ENCODE measurements at places on chromosomes 2 and 18.

DNA sequence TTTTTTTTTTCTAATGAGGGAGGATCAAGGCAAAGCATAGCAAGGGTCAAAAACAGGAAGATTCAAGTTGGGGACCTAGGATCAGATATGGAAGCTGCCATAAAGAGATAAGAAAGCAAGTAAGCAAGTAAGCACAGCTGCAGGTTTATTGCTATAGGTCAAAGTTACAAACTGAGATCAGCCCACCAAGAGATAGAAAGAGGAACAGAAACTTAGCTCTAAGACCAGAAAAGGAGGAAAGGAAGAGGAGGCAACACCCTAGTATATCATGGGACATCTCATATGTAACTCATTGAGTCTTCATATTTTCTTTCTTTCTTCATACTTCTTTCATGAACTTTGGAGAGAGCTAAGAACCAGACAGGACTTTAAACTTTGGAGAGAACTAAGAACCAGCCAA, 295.9 kb upstream of the CRIM1 start:
- DNase-seq, result no peak

GRCh38 chr2:56680971-56681631, 497.3 kb downstream of the CCDC85A start:
- DNase-seq, result no peak

- DNase-seq, result no peak
Observed at GRCh38 chr2:167651406-167652151, 595.8 kb downstream of the STK39 start.

GRCh38 chr18:35524226-35524625, 26.5 kb upstream of the INO80C start:
- DNase-seq, result no peak

DNA sequence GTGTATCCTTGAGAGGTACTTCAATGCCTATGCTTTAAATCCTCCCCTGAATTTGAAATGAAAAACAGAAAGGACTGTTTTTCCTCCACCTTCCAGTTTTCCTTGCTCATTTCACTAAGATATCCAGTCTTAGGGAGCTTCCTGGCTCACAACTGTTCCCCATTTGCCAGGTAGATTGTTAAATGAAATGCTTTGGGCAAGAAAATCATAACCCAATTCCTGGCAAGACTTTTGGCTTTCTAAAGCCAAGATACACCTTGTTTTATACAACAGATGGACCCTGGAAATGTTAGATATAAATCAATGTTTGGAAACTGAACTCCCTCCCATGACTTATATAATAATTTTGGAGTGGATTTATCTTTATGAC, 3.6 kb upstream of the CHMP3 start:
- DNase-seq, result no peak

DNA sequence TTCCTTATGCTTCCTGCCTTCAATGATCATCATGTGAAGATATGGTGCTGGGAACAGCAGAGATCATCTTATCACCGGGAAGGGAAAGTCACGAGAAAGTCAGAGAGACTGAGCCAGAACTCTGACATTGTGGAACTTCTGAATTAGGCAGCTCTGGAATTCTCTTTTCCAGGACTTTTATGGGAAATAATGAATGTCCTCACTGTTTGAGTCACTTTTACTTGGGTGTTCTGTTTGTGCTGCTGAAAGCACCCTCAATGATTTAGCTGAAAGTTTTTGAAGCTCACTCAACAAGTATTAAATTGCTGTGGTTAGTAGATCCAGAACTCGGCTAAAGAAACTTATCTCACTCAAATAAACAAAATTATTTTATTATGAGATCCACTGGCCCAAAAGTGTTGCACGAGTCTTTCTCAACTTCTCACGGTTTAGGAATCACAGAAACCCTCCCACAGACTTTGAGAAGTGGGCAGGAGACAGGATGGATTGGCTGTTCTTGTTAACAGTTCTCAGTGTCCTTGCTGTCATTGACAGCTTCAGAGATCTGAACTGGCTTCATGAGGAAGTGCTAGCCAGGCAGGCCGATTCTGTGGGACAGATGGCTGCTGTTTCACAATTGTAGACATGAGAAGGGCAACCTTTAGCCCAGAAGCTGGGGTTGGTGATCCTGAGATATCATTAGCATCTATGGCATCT, 26.4 kb upstream of the ATRAID start:
- no peak for DNase-seq

DNA sequence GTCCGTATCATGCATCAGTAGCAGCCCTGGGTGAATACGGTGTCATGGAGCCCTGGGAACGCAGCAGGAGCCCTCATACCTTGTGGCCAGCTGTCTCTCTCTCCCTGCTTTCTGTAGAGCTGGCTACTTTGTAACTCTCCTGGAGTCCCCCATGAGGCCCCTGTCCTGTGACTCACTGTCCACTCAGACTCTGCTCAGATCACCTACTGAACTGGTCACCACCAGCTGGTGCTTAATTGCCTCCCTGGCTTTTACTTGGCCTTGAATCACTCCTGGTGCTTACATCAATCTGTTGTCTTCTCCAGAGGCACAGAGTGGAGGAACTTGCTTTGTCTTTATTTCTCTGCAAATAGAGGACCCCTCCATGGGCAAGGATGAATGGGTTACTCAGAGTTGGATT, 172.7 kb downstream of the HRH4 start:
- DNase-seq, result no peak

DNA sequence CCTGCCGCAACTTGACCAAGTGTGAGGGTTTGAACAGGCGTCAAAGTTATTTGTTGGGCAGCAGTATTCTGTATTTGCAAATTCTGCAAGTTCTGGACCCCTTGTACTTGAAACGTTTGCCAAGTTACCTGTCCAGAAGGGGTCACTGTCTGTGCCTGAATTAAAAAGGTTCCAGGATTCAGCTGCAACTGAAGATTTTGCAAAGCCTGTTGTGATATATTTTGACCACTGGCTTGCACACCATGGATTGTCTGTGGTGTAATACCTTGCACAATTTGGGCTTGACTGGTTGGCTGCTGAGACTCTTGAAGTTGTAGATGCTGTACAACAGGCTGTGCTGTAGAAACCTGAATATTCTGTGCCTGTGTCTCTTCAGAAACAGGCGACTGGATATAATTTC, 10.2 kb downstream of the SP3 start:
- DNase-seq, result no peak

DNA sequence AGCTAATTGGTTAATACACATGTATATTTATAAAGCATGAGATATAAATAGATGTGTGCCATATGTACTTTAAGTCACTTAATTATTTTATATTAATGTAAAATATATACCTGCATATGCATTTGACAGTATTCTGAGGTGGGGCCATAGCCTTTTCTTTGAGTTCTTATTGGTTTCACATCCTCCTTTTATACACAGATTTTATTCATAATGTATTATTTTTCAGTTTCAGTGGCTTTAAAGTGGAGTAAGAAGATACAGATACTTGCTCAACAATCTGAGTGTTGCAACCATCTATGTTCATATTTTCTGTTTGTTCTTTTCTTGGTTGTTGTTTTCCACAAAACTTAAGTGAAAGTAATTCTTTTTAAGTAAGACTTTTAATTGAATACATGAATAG, 436.5 kb downstream of the RND3 start:
- no peak for DNase-seq

GRCh38 chr2:44751754-44752479, 189.6 kb upstream of the SIX3 start:
- no peak for DNase-seq

DNA sequence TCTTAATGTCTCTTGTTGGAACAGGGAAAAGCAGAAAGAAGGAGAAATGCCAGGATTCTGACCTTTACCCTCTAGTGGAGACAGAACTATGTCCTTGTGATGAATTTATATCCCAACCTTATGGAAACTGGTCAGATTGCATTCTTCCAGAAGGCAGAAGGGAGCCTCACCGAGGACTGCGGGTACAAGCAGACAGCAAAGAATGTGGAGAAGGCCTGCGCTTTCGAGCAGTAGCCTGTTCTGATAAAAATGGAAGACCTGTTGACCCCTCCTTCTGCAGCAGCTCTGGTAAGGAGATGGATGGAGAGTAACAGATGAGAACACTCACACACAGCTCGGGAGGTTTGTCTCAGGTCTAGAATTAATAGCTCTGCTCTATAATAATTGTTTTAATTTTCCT, 552.7 kb upstream of the HNMT start:
- no peak for DNase-seq

DNA sequence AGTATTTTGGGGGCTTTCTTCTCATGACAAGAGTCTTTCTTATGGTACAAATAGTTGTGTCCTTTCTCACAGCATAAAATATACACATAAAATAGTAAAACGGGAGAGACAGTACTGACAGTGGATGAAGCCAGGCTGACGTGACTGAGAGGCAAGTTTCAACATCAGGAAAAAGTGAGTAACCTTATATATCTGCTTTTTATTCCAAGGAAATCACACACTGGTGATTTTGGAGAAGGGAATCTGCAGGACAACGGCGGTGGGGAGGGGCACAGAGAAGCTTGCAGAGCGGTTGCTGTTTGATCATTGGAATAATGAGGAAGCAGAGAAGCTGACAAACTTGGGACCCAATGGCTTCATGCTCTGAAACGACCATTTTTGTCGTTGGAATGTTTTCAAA, 130.6 kb upstream of the ZNF236 start:
- DNase-seq, result no peak

DNA sequence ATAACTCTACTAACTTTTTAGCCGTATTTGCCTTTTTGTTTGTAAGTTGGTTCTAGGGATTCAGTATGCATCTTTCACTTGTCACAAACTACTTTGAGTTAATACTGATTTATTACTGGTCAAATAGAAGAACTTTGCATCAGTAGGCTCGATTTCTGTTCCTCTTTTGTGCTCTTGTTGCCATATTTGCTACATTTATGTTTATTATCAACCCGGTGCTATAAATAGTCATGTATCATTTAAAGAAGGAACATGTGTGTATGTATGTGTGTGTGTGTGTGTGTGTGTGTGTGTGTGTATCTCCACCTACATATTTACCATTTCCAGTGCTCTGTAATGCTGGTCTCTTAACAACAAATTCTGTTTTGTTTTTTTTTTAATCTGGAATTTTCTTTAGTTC, 79.6 kb upstream of the B3GNT7 start:
- no peak for DNase-seq

GRCh38 chr2:119240311-119241204, 16.9 kb downstream of the STEAP3 start:
- DNase-seq, result no peak

- no peak for DNase-seq
Observed at GRCh38 chr2:29447513-29447912, 332.3 kb downstream of the CLIP4 start.

DNA sequence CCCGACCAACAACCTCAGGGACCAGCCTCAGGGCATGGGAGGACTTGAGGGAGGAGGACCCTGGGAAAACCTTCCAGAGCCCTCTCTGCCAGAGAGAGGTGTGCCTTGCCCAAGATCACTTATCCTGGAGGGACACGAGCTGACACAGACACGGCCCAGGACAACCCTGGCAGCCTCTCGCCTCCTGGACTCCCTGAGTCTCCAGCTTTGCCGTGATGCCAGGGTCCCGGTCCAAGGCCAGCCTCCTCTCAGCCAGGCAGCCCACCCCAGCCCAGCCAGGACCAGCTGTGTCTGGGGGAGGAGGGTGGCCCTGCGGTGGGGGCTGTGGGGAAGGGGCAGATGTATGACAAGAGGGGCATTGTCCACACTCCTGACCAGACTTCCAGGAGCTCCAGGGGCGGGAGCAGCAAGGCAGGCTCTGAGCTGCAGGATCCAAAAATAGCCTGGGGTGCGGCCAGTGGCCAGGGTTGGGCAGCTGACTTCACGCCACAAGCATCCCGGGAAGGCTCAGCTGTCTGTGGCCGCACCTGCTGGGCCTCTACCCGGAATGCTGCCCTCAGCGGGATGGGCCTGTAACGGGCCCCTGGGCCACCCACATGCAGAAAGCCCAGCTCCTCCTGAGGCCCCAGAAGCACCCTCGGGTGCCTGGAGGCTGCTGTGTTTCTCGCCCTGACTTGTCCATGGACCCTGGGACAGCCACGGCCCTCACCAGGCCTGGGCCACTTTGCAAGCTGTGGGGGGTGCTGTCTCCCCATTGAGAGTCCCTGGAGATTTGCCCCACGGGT, 65.5 kb upstream of the GPC1 start:
- no peak for DNase-seq

DNA sequence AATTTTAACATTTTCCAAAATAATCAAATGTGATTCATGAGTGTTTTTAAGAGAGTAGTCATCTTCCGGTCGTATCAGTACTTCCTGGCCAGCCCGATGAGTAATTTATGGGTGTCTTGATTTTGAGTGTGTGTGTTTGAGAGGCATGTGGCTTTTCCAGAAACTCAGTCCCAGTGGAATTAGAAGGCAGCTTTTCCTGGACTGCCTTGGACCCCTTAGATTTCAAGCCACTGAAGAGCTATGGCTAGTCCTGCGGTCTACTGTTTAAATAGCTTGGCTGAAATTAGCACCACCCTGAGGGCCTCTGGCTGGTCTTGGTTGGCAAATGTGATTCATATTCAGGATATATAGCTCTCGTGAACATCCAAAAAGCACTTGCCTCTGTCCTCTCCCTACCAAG, 59.4 kb downstream of the HK2 start:
- no peak for DNase-seq

- no peak for DNase-seq
Observed at GRCh38 chr18:80096032-80096565, 13.0 kb upstream of the ADNP2 start.

DNA sequence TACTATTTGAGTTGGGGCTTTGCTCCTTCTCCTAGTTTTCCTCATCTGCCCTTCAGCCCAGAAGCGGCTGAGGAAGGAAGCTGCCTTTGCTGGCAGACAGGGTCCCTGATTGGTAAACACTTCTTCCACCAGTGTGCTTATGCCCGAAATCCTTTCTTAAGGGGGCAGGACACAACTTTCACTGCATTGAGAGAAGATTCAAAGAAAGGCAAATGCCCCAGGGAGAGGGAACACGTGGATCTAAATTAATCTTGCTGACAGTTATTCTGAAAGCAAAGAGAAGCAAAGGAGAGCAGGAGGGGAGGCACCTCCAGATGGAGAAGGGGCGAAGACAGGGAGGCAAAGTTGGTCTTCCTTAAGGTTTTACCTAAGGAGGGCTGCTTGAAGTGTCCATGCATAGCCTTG, 92.1 kb upstream of the EFEMP1 start:
- DNase-seq, result no peak

- no peak for DNase-seq
Observed at GRCh38 chr2:51881673-51882072, 849.7 kb upstream of the NRXN1 start.

DNA sequence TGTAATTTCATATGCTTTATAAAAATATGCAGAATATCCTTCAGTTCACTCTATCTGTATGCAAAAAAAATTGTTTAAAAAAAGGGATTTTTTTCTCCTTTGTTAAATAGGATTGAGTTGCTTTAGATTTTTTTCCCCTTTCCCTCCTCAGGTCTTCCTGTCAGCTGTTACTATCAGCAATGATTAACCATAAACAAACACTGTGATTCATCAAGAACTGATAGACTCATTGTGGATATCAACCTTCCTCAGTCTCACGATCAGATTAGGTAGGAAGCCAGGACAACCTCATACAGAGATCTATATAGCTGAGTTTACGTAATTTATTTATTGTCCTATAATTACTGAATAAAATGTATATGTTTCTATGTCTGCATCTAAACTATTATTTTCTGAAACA, 2136.2 kb upstream of the CELF4 start:
- DNase-seq, result no peak

DNA sequence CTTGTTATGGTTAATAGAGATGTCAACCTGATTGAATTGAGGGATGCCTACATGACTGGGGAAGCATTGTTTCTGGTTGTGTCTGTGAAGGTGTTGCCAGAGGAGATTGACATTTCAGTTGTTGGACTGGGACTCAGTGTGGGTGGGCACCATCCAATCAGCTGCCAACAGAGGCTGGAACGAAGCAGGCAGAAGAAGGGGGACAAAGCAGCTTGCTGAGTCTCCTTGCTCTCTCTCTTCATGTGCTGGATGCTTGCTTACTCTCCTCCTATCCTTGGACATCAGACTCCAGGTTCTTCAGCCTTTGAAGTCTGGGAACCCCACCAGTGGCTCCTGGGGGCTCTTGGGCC, 22.2 kb upstream of the SMAD4 start:
- DNase-seq, result no peak
